ENCODE measurements at places on chromosomes 11 and 22. TPM values are rescaled to one million over a fixed set of nuclear protein-coding genes. Genes with fewer than 3 reads are reported as not detected.

- DNase-seq, result no peak
Measured at GRCh38 chr11:696955-697491, 1.4 kb downstream of the TMEM80 start.

BIRC3 gene
- total RNA-seq, result 10.6 TPM

GRCh38 chr22:19691721-19692341 lies 22.5 kb upstream of the SEPTIN5 start:
- no peak for DNase-seq

DNA sequence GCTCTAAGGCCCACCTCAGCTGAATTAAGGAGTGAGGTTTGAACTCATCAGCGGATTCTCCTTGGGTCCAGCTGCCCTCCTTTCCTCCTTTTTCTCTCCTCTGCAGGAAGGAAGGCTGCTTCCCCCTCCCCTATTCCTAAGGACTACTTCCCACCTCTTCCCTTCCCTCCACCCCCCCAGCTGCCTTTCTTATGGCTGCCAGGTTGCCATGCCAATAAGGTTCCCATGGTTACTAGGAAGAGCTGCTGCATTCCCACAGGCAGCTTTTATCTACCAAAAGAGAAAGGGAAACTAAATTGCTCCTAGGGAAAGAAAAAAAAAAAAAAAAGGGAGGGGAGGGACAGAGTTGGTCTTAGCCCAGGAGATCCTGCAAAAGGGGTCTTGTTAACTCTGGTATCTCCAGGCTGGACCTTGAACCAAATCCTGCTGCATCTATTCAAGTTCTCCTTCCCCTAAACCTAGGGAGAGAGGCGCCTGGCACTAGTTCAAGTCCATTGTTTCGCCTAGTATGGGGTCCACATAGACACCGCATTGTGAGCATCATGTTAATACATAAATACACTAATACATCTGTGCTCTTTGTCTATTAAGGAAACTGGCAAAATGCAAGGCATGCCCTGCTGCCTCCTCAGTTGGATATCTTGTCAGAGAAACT lies 21.2 kb upstream of the FEZ1 start:
- DNase-seq, result no peak

DNA sequence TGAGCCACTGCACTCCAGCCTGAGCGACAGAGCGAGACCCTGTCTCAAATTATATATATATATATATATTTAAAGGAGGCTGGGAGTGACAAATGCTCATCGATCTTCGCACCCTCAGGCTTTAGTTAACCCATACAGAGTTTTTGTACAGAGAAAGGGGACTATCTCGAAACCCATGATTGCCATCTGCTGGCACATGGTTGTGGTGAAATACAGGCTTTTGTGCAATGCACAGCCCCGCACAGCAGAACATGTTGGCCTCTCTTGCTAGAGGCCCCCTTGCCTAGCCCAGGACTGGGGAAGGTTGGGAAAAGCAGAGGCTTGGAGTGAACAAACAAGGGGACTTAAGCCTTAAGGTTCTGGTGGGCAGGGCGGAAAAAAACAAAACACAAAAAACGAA lies 3.6 kb downstream of the MYBPC3 start:
- no peak for DNase-seq

CUL5 gene
- total RNA-seq, result 34.2 TPM

MS4A4A gene
- total RNA-seq, result 23.8 TPM

DNA sequence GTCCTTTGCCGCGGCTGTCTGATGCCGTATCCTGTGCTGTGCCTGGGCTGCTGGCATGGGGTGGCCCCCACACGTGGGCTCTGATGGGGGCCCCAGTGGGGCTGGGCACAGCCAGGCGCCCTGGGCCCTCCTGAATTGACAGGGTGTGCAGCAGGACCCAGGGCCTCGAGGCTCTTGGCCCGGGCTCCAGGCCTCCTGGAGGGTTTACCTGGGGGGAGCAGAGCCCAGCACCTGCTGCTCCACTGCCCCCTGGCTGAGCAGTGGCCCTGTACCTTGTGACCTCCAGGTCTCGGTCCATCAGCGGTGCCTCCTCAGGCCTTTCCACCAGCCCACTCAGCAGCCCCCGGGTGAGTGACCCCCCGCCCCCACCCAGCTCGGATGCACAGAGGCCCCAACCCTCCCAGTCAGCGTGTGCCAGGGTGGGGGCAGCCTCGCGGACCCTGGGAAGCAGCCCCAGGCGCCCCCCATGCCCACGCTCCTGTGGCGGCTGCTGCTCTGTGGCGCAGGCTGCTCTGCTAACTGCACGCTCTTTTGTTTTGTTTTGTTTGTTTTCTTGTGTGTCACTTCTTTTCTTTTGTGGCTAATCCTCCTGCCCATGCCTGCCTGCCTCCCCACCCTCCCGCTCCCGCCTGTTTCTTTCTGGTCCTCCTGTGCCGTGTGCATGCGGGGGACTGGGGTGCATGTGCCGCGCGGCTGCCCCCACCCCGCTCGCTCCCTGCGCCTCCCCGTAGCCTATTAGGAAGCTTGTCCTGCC lies 36.9 kb downstream of the MOB2 start:
- no peak for DNase-seq

DNA sequence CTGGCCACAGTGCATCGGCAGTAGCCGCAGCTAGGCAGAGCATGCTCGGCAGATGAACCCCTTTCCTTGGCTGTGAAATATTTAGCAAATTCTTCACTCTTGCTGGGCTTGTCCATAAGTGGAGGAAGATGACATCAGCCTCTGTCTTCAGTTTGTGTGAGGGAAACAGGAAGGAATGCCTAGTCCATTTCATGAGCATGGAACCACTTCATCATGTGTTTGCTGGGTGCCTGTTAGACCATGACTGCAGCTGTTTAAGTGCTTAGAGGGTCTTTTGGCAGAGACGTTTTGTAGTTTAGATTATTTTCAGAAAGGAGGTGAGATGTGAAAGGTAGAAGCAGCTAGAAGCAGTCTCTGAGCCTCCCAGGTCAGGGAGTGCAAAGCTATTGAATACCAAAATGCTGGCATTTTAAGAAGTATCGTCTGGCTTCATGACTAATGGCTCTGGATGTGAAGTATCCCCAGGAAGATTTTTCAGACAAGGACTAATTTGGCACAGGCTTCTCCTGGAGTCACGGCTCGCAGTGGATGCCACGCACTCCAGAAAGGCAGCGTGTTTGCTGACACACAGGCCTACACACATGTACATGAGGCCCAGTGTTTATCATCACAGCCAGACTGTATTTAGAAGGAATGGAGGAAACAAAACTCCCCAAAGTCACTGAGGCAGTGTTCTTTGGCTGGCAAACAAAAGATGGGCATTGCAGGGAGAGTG lies 43.1 kb upstream of the GRAMD1B start:
- no peak for DNase-seq

RAG2 gene
- total RNA-seq, result not detected

DNA sequence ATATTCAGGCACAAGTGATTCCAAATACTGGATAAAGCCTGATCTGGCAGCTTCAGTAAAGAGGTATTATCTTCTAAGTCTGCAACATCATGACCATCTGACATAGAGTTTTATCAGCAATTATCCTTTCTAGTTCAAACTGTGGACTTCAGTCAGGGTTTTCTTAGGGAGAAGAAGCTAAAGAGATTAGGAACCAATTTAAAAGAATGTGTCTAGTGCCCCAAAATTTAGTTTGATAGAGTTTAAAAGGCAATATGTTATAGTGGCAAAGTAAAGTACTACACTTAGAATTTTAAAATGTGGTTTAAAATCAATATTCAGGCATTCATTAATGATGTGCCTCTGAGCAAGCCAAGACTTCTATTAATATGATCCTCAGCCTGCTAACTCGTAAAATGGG lies 5.4 kb downstream of the PAK1 start:
- DNase-seq, result no peak

E2F8 gene
- total RNA-seq, result 1.7 TPM

- no peak for DNase-seq
Measured at GRCh38 chr11:34341931-34342533, 15.8 kb downstream of the ABTB2 start.

GRCh38 chr11:3153291-3153861 lies 11.7 kb downstream of the OSBPL5 start:
- DNase-seq, result peak; percentile 85

- DNase-seq, result no peak
Measured at GRCh38 chr22:49260681-49261580, 566.7 kb downstream of the BRD1 start.

DNA sequence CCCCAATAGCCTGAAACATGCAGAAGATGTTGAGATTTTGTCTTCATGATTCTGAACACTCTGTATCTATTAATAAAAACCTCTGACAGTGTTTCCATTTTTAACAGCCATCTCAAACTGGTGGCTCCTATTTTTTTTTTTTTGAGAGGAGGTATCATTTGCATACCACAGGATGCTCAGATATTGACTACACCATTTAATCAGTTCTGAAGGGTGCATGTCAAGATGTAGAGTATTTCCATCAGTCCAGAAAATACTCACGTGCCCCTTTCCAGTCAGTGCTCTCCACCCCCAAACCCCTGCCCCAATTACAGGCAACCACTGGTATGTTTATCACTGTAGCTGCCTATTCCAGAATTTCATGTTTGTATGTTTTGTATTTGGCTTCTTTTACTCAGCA lies 85.3 kb upstream of the SORL1-AS1 start:
- DNase-seq, result no peak

GRCh38 chr11:3166268-3167142 lies 1.4 kb upstream of the OSBPL5 start:
- DNase-seq, result peak; percentile 37

- no peak for DNase-seq
Measured at GRCh38 chr22:22576244-22576988, 17.4 kb upstream of the PRAME start.

- DNase-seq, result peak; percentile 59
Measured at GRCh38 chr11:72589802-72590761, 84.1 kb downstream of the PDE2A start.

BBOX1 gene
- total RNA-seq, result not detected

F2 gene
- total RNA-seq, result not detected

DNA sequence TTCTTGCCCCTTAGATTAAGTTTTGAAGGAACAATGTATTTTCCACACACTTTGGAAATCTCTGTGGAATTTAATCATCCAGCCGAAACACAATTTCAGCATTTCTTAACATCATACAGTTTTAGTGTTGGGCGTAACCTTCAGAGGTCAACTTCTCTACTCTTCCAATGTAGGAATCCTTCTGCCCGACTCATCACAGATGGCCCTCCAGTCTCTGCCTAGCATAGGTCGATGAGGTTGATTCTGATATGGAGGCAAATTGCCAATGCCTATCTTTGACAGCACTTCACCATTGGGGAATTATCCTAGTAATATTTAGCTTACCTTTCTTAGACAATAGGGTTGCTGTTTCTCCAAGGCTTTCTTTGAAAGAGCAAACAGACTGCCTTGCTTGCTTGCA lies 175.7 kb upstream of the TTC12 start:
- DNase-seq, result no peak

MAPK8IP2 gene
- 0.57 TPM for total RNA-seq

DNA sequence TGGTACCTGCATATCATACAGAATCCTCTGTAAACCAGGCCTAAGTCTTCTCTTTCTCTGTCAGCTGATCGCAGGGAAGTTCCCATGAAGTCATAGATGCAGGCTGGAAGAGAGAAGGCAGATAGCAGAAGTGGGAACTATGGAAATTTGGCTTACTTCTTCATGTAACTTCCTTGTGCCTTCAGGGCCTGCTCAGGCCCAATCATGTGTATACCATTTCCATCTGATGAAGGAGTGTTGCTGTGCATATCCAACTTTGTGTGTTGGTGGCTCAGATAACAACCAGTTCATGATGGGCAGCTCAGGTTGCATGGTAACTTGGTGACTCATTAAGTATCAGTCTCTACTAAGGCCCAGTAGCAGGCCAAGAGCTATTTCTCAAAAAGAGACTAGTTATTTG lies 53.1 kb upstream of the CEP295 start:
- no peak for DNase-seq

- DNase-seq, result no peak
Measured at GRCh38 chr11:109089144-109089543, 332.8 kb upstream of the C11orf87 start.

TST gene
- total RNA-seq, result 54.6 TPM

TSSK2 gene
- total RNA-seq, result not detected

GRCh38 chr11:73361953-73362776 lies 14.0 kb upstream of the RELT start:
- no peak for DNase-seq

DNA sequence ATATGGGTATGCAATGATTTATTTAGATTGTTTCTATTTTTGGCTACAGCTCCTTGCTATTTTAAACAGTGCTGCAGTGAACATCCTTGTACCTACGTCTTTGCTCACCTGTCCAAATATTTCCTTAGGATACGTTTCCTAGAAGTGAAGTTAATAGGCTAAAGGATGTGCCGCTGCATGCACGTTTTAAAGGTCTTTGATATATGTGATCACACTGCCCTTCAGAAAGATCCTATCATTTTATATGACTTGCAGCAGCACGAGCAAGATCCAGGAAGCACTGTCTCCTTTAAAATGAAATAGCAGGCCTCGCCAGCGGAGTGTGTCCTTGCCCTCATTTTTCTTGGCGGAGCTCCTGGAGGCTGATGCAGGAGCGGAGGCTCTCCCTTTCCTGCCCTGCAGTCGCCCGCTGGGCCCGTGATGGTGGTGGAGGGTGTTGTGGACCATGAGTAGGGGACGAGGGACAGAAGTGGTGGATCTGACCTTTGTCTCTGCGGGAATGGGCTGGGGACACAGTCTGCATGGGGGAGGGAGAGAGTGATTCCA lies 19.4 kb downstream of the RPS6KA4 start:
- DNase-seq, result no peak

GGTLC3 gene
- total RNA-seq, result not detected
